ENCODE measurements at places on chromosomes 6 and 20.

GRCh38 chr6:43292763-43293318 is 5.2 kb upstream of the SLC22A7 start:
- DNase-seq, result no peak

DNA sequence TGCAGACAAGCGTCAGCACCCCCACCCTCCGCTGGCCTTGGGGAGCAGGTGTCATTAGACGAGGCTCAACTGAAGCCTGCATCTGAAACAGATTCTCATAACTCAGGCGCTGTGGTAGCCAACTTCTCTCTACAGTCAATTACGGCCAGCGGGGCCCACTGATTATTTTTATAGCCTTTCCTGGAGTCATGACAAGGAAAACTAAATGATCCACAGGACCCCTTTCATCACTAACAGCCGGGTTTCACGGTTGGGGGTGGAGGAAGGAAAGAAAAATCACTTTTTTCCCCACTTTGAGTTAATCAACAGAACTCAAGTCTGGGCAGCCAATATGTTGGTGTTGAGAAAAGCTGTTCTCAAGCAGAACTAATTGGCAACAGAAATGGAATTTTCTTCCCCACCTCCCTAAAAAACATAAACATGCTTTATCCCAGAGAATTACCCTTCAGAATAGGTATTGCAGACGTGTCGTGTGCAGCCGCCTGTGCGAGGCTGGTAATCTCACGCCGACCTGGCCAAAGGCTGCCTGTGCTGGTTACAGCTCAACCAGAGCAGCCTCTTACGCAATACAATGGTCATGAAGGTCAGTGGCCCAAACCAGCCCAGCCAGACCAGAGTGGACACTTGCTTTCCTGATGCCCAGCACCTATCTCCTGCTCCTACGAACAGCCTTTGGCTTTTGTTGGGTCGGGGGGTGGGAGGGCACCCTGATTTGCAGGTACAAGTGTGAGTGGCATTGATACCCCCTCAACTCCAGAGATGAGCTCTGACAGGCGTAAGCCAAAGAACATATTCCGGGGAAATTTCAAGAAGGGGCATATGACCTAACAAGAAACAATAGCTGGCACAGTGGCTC is 11.0 kb downstream of the RIPOR3 start:
- no peak for DNase-seq

- DNase-seq, result no peak
Measured at GRCh38 chr6:56772737-56773184, 130.1 kb upstream of the DST start.

DNA sequence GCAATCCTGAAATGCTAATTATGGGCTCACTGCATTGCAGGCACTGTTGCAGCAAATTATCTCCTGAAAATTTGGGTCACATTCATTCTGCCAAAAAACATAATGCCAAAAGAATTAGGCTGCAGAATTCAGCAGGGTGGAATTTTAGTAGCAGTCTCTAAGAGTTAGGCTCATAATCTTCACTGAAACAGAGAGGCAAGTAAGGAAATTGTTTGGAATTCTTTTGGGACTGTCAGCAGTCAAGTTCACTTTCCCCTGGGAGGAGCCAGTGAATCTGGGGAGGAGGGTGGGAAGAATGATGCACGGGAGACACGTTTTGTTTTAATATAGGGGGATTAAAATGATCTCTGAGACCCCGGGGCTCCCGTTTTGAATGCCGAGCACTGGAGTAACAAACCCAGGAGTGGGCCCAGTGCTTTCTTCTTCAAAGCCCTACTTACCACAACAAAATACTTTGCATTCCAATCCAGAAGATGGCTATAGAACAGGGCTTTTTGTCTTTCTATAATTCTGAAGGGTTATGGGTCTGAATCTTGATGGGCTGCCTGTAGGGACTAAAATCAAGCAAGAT is 44.7 kb downstream of the SOBP start:
- no peak for DNase-seq

- DNase-seq, result no peak
Measured at GRCh38 chr20:59469267-59470252, 134.8 kb upstream of the PHACTR3 start.

DNA sequence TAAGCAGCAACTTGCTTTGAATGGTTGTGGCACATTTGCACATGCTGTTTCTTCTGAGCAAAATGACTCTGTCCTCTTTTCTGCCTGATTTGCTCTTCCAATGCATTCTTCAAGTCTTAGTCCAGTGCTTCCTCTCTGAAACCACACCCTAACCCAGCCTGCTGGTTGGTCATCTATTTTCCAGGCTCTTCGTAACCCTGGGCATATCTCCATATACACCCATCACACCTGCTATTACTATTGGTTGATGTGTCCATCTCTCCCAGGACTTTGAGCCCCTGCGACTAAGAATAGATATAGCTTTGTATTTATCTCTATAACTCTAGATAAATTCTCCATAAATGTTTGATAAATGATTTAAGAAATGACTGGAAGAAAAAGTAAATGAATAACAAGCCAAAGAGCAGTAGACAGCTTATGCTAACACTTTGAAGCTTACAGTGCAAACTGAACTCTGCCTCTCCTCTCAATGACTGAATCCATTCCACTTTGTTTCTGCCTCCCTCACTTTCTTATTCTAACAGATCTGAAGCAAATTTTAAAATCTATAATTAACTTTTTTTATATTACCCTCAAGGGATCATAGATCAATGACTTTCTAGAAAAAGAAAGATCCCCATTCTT is 59.7 kb upstream of the NT5E start:
- no peak for DNase-seq

GRCh38 chr6:166551754-166552495 is 34.6 kb downstream of the RAMACL start:
- DNase-seq, result no peak

GRCh38 chr6:159043251-159043650 is 1.5 kb downstream of the TAGAP start:
- DNase-seq, result no peak

DNA sequence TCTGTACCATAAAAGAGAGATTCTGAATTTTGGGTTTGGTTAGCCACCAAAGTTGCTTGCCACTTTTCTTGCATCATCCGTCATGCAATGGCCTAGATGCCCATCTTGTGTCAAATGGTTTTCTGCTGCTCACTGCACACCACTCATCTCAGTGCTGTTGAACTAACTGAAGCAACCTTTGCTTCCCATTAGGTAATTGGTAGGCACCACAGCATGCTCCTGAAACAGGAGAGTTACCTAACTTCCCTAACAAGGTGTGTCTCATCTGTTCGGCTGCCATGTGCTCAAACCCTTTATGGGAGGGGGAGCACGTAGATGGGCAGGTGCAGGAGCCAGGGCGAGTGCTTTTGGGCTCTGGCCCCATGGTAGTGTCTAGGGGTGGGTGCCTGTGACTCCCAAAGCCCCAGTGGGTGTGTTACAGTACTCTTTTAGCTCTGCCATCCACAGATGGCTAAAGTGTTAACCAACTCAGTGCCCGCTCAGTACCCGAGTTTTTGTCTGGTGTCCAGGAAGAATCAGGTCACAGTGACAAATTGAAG is 147.4 kb upstream of the SPACA1 start:
- no peak for DNase-seq

GRCh38 chr20:25025091-25025861 is 32.7 kb downstream of the ACSS1 start:
- DNase-seq, result no peak

GRCh38 chr6:98920904-98921431 is 26.8 kb downstream of the FBXL4 start:
- no peak for DNase-seq

DNA sequence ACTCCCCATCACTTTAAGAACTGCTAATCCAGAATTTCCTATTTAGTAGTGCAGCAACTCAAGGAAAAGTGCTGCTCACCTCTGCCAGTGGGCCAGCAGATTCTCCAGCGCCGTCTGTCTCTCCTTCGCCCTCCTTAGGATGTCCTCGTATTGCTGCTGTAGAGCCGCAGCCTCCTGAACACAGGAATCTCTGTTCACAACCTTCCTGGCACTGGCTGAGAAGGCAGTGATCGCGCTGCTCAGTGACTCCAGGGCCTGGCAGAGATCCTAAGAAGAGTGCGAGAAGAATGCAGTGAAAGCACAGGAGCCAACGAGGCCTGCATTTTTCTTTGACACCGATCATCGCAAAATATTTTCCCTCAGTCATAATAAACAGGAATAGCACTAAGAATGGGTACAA is 209.0 kb downstream of the SYNE1 start:
- no peak for DNase-seq

- no peak for DNase-seq
Measured at GRCh38 chr6:23659125-23659524, 466.9 kb upstream of the NRSN1 start.

All from stimulated activated CD4-positive, alpha-beta T cell treated with anti-CD3 and anti-CD28 coated beads, Interleukin-12 subunit alpha, Interleukin-12 subunit beta, amount 100 ng/mL, for 48 hours (primary cell).